RWPE1 (cell line): ENCODE measurements at places on chromosomes 2 and 18.

- DNase-seq: no peak
Measured at GRCh38 chr2:48112911-48113680, 206.8 kb upstream of the FBXO11 start.

DNA sequence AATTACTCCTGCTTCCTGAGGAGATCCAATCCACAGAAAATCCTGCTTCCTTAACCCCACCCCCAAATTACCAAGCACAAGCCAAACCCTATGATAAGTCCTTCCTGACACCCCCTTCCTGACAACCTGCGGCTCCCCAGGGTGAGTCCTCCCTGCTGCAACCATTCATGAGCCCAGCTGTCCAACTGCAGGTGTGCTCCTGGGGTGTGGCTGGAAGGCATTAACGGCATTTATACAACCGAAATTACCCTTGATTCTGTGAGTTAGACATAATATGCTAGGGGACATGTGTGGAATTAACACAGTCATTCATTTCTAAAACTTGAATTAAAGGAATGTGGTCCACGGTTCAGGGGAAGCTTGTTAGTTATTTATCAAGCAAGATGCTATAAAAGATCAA, 119.0 kb upstream of the ALKAL2 start:
- no peak for DNase-seq

DNA sequence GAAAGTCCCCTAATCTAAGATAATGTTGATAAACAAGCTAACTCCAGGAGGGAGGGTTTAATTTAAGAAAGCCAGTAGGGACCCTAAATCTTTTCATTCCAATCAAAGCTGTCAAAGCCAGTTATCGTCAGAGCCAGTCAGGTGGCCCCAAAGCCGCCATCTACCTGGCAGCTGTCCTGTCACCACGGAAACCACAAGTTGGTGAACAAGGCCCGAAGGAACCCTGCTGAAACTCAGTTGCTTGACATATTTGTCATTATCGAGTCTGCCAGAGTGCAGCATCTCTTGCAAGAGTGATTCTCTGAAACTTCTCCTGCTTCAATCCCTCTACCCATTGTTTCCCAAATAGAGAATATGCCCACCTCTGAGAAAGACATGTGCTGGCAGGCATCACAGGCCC, 30.8 kb upstream of the POLE4 start:
- DNase-seq: no peak

- DNase-seq: peak; percentile 23
Measured at GRCh38 chr2:32061973-32062861, 1.1 kb upstream of the SPAST start.

- DNase-seq: no peak
Measured at GRCh38 chr2:122471753-122472152, 716.3 kb downstream of the TSN start.
